SW 1271 (cell line): ENCODE measurements at places on chromosomes 3 and 15.

DNA sequence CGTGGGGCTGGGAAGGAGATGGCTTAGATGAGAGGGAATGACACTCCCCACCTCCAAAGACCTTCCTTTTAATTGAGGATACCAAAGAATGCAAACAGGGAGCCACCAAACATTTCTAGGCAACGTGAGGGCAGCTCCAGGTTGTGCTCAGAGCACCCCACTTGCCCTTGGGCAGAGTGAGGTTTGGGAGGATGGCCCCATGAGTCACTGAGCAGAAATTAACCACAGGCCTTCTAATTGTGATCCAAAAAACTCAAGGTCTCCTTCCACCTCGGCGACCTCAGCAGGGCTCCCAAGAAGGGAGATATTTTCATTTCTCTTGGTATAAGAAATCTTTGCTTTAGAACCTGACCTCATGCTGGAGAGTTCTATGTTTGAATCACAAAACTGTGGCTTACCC is 305.0 kb upstream of the TPM1 start:
- no peak for DNase-seq

DNA sequence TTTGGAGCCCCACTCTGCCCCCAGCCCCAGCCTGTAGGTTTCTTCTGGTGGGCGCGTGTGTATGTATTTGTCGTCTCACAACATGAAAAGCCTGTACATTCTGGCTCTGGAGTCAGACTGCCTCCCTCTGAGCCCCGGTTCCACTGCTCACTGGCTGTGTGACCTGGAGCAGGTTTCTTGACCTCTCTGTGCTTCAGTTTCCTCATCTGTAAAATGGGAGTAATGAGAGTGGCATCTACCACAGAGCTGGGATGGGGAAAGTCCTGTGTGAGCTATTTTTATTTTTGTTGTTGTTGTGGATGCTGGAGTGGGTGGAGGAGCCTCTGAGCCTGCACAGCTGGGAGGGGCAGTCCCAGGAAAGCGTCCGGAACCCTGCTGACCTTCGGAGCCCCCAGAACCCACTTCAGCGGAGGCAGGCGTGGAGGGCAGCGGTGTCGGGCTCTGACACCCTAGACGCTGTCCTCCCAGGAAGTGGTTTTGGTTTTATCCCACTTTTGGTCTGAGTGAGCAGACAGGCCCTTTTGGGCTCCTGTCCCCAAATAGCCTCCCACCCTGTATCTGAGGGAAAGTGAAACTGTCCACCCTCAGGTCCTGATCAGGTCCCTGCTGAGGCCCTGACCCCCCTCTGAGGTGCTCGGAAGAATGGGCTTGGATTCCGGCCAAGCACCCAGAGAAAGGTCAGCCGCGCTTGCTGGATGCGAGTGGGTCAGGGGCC is 103.5 kb downstream of the CHSY1 start:
- DNase-seq, result no peak

GRCh38 chr3:147267434-147267833 is 138.9 kb downstream of the ZIC4 start:
- DNase-seq, result no peak

DNA sequence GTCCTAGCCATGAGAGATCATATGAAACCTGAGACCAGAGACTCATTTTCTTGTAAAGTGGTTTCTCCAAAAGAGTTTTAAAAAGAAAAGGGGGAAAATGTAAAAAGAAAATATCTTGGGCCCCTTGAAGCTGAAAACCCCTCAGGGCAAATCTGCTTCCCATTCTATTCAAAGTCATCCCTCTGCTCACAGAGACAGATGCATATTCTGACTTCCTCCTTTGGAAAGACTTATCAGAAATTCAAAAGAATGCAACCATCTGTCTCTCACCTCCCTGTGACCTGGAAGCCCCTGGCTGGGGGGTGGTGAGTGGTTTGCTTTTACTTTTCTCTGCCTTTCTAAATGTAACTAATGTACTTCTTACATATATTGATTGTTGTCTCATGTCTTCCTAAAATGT is 1154.8 kb downstream of the NSUN3 start:
- no peak for DNase-seq

- no peak for DNase-seq
Observed at GRCh38 chr15:68126396-68126795, 72.3 kb downstream of the PIAS1 start.

GRCh38 chr3:40723083-40723660 is 198.4 kb downstream of the ZNF621 start:
- no peak for DNase-seq

GRCh38 chr3:99875929-99876841 is 58.5 kb downstream of the CMSS1 start:
- DNase-seq, result no peak

GRCh38 chr3:39148435-39149058 is 4.8 kb downstream of the CSRNP1 start:
- no peak for DNase-seq

GRCh38 chr3:180571831-180572598 is 29.9 kb upstream of the TTC14 start:
- no peak for DNase-seq

GRCh38 chr3:139292192-139292591 is 51.6 kb upstream of the MRPS22 start:
- no peak for DNase-seq

- no peak for DNase-seq
Observed at GRCh38 chr3:149215515-149215914, 6.1 kb downstream of the CP start.

DNA sequence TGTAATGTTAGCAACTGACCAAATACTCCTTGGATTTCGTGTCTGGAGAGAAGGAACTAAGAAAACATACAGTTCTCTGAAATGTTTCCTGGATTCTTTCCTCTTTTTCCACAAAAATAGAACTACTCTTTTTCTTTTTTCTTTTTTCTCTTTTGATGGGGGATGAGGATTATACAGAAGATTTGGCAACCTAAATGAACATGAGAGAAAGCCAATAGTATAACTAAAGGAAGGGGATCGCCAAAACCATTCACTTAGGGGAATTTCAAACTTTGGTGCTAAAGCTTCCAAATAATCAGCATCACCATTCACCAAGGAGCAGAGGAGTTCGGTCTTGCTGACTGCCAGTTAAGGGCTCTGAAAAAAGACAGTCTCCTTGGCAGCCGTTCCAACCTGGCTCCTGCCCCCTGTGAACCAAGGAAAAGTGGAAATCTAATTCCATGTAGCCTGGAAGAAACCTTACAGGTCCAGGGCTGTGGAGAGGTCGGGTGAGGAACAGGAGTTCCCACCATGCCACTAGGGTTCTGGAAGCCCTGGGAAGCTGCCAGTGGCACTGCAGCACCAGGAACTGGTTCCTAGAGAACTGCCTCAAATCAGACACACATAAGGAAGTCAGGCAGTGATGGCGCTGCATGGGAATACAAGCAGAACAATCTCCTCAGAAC is 176.9 kb downstream of the TNIK start:
- no peak for DNase-seq

- DNase-seq, result no peak
Observed at GRCh38 chr3:5201536-5201935, 14.0 kb downstream of the EDEM1 start.

DNA sequence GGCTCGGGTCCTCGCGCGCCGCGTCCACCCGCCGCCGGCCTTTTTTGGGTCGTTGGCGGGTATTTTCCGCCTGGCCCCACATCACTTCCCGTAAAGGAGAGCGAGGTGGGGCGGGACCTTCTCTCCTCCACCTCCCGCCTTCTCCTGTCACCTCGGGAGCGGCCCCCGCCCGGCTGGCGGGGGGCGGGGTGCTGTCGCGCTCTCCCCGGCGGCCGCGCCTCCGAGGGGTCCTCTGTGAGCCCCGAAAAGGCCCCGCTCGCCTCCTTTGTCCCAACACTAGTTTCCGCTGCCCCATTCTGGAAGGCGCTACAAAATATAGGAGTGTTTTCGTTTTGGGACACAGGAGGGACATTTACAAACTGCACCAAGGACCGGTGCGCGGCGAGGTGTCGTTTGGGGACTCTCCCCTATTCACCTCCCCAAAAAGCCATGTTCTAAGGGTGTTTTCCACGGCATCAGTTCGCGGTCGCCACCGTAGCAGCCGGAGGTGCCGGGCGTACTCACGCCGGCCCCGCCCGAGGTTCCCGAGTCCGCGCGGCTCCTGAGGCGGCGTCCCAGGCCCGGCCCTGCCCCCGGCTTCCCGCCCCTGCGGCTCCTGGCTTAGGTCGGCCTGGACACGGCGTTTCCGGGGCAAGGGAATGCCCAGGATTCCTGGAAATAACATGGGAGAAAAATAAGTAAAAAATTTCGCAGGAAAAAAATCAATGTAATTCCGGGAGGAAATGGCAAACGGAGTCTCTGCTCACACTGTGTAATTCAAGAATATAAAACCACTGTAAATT is at the start of gene RAB27A:
Gene RAB27A (minus strand): TSS at position 68 of the 782 bp plus-strand sequence. CDS start 54,879 bp downstream, outside the sequence.
- DNase-seq, result peak; percentile 81

- DNase-seq, result no peak
Observed at GRCh38 chr15:44595246-44595645, 58.3 kb downstream of the EIF3J start.

GRCh38 chr3:33278163-33278562 is 921 bp downstream of the FBXL2 start:
- DNase-seq, result peak; percentile 29

GRCh38 chr3:191358929-191359328 is 28.6 kb upstream of the UTS2B start:
- DNase-seq, result no peak
